Caco-2 (cell line): ENCODE measurements at places on chromosomes 16 and 17.
A peak's percentile ranks its signal among the peaks of the same experiment; 100 is the strongest.

GRCh38 chr16:57489229-57489628 is 2.9 kb upstream of the DOK4 start:
- peak; percentile 27 for DNase-seq

DNA sequence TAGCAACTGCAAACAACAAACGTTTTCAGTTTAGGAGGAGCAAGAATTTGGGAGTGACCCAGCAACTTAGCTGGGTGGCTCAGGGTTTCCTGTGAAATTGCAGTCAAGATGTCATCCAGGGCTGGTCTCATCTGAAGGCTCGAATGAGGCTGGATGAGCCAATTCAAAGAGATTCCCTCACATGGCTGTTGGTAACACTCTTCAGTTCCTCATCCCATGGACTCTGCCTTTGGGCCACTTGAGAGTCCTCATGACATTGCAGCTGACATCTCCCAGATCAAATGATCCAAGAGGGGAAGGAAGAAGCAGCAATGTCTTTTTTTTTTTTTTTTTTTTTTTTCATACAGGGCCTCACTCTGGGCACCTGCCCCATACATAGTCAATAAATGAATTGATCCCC is 26.3 kb downstream of the UBALD1 start:
- no peak for DNase-seq

- no peak for DNase-seq
These were observed 5.0 kb downstream of the ADCY7 start for GRCh38 chr16:50271148-50272041.

GRCh38 chr17:81514739-81515529 is 2.3 kb upstream of the ACTG1 start:
- peak; percentile 90 for DNase-seq

DNA sequence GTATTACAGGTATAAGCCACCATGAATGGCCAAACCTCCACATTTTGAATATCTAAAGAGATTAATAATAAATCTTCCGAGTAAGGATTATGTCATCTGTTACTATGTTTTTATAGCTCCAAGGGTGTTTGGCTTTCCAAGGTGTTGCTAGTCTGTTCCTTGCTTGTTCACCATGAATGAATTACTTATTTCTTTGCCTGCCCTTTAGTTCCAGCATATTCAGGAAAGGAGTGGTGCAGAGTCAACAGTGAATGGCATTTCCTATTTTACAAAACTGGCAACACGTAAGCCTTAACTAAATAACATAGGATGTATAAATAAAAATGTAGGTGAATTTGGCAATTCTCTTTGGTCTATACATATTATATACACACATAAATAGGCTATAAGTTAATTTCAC is 70.3 kb downstream of the MYO1D start:
- DNase-seq: no peak

GRCh38 chr16:85573045-85573695 is 40.0 kb upstream of the GSE1 start:
- no peak for DNase-seq

DNA sequence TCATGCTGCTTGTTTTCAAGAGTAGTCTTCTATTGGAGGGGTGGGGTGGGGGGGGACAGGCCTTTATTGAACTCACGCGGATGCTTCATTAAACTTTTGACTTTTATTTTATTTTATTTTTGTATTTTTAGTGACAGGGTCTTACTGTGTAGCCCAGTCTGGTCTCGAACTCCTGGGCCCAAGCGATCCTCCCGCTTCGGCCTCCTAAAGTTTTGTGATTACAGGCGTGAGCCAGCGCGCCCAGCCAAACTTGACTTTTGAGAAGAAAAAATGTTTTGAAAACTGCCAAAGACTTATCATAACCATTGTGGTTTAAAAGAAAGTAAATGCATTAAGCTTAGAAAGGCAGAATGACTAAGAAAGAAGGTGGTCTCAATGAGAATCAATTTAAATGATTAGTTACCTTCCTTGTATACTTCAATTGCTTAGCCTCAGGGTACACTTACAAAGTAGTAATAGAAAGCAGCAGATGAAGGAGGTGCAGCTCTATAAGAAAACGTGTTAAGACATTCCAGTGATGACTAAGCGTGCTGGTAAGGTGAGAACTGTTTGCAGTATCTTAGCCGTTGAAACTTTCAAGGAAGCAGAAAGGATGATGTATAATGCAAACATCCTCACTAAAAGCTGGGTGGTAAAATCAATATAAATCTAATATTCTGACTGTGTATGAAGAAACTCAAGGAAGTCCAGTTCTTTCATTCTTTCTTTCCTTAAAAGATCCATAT is 1.2 kb downstream of the AP2B1 start:
- peak; percentile 36 for DNase-seq

DNA sequence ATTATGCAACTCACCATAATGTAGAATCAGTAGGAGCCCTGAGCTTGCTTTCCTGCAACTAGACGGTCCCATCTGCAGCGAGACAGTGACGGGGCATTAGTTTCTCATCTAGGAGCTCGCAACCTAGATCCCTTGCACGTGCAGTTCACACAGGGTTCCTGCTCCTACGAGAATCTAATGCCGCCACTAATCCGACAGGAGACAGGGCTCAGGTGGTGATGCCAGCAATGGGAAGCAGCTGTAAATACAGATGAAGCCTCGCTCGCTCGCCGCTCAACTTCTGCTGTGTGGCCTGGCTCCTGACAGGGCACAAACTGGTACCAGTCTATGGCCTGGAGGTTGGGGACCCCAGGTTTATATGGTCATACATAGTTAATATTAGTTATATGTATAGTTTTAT is 394.5 kb downstream of the NPIPA8 start:
- no peak for DNase-seq

- DNase-seq: no peak
These were observed 31.4 kb upstream of the ZNF750 start for GRCh38 chr17:82871056-82871775.

- peak; percentile 29 for DNase-seq
These were observed 5.6 kb downstream of the CRYBA1 start for GRCh38 chr17:29252101-29252791.

DNA sequence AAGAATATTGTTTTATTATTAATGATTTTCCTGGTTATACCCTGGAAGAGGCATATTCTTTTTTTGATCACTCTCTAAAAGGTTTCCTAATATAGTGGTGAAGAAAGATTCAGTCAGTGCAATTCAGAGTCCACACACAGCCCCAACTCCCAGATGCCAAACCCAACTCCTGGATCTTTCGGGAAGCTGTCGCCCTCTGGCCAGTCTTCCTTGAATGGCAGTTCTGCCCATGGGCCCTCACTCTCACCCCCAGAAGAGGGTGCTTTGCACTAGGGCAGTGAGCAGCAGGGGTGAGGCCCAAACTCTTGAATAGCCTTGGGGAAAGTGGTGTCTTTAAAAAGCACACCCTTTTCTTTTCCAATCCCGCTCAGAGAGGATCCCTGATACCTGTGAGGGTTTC is 11.0 kb downstream of the KRT32 start:
- no peak for DNase-seq

- DNase-seq: peak; percentile 98
These were observed 42.1 kb downstream of the TBC1D16 start for GRCh38 chr17:79993390-79994227.

- peak; percentile 67 for DNase-seq
These were observed 82.3 kb downstream of the ARHGAP23 start for GRCh38 chr17:38510421-38511149.

GRCh38 chr16:14499110-14499509 is 130.9 kb downstream of the PARN start:
- DNase-seq: no peak

GRCh38 chr17:78159575-78160158 is 8.7 kb upstream of the SYNGR2 start:
- no peak for DNase-seq

DNA sequence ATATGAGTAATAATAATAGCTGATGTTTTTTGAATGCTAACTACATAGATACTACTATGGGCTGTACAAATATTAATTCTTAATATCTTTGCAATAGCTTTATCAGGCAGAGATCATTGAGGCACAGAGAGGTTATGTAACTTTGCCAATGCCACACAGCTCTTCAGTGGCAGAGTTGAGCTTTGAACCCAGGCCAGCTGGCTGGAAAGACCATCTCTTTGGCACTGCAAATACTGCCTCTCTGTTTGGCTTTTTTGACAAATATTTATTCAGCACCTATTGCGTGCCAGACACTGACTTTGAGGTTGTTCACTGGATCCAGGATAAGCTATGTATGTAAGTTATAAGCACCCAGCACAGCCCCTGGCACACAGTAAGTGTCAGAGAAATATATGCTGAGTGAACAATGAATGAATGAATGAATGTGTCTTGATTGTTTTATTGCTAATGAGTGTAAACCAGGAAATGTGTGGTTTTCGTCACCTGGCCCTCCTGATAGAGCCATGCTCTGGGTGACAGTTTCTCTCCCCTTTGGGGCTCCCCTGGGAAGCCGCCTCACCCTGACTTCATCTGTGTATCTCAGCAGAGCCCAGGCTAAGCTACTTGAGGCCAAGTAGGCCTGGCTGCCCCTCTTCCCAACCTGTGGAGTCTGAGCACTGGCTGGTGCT is 2.5 kb downstream of the AQP8 start:
- no peak for DNase-seq

- DNase-seq: no peak
These were observed 41.1 kb upstream of the CDH13 start for GRCh38 chr16:82585675-82586074.

DNA sequence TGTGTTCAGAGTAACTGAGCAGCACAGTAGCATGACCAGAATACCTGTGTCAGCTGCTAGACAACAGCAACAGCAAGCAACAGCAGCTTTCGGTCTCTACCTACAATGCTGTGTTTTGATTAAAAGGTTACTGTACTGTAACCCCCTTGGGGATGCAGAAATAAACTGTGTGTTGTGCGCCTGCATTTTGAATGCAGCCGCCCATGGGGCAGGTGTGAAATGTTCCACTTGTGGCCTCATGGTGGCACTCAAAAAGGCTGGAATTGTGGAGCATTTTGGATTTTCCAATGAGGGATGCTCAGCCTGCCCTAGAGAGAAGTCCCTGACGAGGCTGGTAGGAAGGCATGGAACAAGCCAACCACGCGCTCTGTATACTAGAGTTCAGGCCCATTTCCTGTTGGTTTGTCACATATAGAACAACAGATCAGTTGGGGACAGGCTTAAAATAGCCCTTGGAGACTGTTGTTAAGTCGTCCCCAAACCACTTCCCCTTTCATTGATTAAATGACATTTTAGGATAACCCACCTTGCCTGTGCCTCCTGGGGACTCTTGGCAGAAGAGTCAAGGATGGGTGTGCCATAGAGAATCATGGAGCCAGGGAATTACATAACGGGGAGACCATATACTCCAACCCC is 27.1 kb downstream of the SCPEP1 start:
- no peak for DNase-seq

- DNase-seq: no peak
These were observed 17.5 kb upstream of the SPNS2 start for GRCh38 chr17:4480929-4481898.

- DNase-seq: no peak
These were observed 19.1 kb downstream of the EMC8 start for GRCh38 chr16:85780281-85780680.
